ENCODE measurements at places on chromosomes 5 and 9.

DNA sequence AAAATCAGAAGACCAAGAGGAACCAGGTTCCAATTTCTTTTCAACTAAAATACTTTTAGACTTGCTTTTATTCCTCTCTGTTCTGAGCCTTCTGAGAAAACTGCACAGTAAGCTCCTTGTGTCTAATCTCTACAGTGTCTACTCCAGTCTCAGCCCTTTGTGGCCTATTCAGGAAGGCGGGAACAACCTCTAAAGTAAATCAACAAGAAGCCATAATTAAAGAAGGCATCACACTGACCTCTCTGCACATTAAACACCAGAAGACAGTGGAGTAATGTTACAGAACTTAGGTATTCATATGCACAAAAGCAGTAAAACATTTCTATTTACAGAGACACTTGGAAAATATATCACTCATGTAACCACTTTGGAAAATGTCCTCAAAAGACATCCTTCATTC is 14.9 kb downstream of the XPA start:
- DNase-seq, result no peak

DNA sequence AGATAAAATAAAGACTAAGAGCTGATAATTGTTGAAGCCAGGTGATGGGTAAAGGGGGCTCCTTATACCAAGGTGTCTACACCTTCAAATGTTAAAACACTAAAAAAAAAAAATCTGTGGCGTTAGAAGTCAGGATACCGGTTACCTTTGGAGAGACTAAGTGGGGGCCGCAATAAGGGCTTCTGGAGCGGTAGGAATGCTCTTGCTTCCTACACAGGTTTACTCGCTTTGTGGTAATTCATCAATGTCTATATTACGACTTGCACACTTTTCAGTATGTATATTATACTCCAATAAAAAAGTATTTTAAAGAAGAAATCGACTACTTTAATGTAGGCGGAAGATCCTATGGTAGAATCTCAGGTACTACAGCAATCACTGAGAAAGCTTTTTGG is 12.5 kb downstream of the MRPS27 start:
- no peak for DNase-seq

- no peak for DNase-seq
These were observed 11.2 kb downstream of the AK8 start for GRCh38 chr9:132866898-132867297.

GRCh38 chr9:95752129-95752731 is 123.3 kb upstream of the ERCC6L2 start:
- DNase-seq, result no peak

DNA sequence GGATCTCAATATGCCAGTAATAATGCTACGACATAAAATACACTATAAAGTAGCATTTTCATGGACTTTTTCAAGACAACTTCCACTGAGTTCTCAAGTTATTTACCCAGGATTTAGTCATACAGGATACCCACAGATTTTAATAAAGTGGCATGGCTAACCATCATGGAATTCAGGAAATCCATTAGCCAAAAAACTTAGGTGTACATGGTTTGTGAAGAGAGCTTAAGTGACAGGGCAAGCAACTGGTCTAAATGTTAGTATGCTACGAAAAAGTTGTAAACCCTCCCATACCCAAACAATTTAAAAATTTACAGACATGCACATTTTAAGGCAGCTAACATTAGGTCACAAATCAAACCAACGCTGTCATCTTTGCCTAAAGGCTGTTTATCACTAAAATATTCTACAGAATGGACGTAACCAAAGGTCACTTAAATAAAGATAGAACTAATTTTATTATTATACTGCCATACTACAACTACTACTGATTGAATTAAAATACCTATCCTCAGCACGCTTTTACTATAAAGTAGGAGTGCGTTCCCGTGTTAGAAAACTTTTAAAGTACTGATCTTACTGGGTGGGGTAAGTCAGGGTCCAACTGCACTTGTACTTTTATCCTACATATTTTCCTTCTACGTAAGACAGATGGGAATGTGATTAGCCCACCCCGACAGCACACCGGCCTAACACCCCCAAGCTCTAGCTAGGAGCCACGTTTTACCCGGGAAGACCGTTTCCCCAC is 1.1 kb downstream of the UBTD2 start:
- no peak for DNase-seq

DNA sequence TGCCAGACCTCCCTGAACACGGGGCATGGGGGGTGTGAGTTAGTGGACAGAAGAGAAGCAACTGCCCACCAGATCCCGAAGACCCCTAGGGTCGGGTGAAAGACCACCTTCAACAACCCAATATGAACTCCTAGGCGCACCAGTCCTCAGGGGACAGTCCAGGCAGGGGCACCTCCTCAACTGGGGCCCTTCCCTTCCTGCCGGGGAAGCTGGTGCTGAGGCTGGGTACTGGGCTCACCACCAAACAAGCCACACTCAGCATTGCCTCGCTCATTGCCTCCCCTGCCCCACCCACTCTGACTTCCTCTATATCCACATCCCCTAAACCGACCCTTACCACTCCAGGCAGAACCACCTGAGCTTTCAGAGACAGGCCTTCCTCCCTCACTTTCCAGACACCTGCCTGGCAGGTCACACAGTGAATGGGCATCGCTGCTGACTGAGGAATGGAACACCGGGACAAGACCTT is 42.5 kb downstream of the SEMA4D start:
- no peak for DNase-seq

DNA sequence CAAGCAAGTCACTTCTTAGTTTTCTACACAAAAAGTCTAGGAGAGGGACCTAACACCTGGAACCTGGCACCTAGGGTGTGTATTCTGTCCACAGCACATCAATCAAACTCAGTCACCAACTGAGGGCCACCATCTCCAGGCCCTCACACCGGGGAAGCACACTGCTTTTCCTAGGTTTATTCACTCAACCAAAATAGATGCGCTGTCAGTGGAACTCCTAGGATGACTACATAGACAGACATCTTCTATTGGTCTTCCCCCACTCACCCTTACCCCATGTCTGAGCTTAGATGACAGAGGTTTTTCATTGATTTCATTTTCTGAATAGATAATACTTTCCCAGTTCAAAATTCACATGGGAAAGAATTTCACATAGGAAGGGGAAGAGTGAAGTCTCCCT is 59.2 kb downstream of the RNF130 start:
- DNase-seq, result no peak

DNA sequence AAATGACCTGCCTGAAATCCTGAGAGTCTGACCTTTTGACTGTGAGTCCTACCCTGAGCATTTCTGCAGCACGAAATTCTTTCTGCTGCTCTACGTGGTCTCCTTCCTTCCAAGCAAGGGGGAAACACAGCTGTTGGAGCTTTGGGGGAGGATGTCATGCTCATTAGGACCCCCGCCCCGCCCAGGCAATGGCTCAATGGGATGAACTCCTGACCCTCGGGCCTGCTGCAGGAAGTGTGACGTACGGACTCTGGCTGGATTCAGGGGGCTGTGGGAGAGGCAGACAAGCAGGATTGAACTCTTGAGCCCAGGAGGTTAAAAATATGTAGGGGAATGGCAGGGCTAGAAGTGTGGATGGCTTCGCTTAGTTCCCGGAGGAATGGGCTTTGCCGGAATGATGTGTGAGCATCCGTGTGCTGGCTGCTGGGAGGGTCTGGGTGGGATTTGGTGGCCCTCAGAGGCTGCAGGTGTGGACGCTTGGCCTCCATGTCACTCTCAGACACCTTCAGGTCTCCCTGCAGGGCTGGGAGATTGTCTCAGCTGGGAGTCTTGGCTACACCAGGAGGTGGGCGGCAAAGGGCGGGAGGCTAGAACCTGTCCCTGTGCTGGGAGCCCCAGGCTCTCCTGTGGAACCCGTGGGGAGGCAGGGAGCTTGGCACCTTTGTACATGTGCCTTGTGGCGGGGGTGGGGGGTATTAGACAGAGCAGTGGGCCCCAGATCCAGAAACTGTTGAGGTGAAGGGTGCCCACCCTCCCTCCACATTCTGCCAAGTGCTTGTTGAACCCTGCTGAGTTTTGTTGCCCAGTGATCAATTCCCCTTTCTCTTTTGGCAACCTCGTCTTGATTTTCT is 26.3 kb downstream of the STC2 start:
- no peak for DNase-seq

- DNase-seq, result no peak
These were observed 66.6 kb downstream of the DEPDC1B start for GRCh38 chr5:60633341-60633740.

DNA sequence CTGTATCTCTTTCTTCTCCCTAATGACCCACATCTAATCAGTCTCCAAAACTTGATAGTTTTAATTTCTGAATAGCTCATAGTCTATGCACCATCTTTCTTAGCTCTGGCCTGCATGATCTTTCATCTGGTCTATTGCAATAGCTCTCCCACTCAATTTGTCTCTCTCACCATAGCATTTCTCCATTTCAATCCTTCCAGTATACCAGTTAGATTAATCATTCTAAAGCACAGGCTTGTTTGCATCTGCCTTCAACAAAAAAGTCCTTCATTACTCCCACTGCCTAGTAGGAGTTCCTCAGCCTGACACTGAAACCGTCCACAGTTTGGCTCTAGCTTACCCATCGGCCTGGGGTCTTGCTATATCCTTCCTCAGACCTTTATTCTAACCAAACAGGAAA is 344.9 kb downstream of the ENC1 start:
- no peak for DNase-seq

DNA sequence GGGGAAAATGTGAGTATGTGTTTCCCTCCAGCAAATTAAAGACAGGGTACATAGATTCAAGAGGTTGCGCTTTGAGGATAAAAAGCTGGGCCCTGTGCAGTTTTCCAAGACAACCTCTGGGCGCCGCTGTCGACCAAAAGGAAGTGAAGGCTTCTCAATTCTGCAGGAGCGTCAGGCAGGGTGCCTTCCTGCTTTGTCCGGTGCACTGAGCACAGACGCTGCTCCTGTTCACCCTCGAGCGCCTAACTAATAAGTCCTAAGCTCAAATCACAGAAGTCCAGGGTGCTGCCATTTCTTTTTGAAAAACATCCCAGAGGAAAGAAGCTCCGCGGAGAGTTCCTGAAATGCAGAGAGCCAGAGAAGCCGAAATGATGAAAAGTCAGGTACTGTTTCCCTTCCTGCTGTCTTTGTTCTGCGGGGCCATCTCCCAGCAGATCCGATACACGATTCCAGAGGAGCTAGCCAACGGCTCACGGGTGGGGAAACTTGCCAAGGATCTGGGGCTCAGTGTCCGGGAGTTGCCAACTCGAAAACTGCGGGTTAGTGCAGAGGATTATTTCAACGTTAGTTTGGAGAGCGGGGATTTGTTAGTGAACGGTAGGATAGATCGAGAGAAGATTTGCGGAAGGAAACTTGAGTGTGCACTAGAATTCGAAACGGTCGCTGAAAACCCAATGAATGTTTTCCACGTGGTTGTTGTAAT is at the start of gene PCDHGB1:
Gene PCDHGB1 (plus strand): TSS at position 183 of the 703 bp plus-strand sequence. CDS start 162 bp downstream, at position 345.
- no peak for DNase-seq

GRCh38 chr9:16348531-16348930 is 521.9 kb downstream of the BNC2 start:
- no peak for DNase-seq

DNA sequence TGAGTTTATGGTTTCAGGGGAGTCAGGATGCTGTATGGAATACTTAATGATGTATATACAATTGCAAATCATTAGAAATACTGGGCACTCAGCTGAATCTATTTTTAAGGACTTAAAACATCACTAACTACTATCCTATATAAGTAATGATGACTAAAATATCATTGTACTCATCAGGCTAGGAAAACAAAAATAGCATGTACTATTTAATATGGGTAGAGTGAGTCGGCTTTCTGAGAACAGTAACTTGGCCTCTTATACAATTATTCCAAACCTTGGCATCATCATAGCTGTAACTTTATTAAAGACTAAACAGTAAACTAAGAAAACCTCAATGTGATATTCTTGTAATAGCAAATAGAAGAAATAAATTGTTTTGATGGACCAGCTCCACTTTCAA is 94.5 kb downstream of the PJA2 start:
- no peak for DNase-seq

DNA sequence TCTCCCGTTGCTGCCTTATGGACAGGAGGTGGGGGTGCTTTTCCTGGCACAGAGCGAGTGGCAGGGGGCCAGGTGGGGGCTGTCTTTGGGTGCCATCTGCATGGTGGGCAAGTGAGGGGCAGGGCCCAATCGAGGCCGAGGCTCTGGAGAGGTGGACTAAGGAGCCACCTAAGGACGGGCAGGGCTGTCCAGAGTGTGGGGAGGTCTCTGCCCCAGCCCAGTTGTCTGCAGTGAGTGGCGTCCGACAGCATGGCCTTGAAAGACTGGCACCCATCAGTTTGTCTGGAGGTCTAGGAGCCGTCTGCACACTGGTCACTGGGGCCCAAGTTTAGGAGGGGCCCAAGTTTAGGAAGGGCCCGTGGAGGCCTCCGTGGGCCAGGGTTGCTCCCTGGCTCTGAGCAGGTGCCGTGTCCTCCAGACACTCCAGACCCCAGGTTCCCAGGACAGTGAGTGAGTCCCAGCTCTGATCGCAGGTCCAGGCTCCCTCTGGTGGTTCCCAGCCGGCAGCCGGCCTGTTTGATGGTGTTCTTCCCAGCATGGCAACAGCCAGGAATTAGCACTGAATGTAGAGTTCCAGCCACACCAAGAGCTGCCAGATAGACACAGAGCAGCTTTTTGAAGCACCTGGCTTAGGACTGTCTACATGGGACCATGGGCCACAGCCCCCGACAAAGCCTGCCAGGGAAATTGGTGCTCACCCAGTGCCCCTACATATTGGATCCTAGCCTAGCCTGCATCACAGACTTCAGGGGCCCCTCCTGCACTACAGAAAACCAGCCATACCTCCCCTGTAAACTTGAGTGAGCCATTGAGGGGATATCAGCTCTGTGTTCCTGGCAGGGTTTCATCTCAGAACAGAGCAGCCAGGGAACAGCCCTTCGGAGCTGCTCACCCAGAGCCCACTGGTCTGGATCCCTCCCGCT is 120.9 kb downstream of the WNK2 start:
- DNase-seq, result no peak

- DNase-seq, result no peak
These were observed 12.6 kb upstream of the FAM163B start for GRCh38 chr9:133621725-133622267.

- DNase-seq, result no peak
These were observed 122.9 kb downstream of the NXNL2 start for GRCh38 chr9:88657893-88658292.

GRCh38 chr5:131534974-131535373 is 100.1 kb downstream of the RAPGEF6 start:
- DNase-seq, result no peak

GRCh38 chr5:9051779-9052178 is 494.1 kb downstream of the SEMA5A start:
- DNase-seq, result no peak

GRCh38 chr9:37061768-37062167 is 27.7 kb upstream of the PAX5 start:
- no peak for DNase-seq

DNA sequence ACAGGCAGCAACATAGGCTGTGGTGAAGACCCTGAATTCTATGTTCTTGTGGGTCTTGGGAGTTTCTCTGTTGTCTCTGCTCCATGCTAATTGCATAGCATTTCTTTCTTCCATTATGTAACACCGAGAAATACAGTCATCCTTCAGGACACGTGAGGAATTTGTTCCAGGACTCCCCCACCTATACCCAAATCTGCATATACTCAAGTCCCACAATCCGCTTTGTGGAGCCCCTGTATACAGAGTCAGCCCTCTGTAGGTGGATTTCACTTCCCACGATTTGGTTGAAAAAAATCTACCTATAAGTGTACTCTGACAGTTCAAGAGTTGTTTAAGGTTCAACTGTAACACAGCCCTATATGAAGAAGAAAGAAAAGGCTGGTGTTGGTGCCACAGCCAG is 22.1 kb downstream of the ANKRD33B start:
- no peak for DNase-seq

- no peak for DNase-seq
These were observed 174.6 kb upstream of the ZNF608 start for GRCh38 chr5:124920909-124921666.
